ENCODE measurements at places on chromosomes 6 and 20.

DNA sequence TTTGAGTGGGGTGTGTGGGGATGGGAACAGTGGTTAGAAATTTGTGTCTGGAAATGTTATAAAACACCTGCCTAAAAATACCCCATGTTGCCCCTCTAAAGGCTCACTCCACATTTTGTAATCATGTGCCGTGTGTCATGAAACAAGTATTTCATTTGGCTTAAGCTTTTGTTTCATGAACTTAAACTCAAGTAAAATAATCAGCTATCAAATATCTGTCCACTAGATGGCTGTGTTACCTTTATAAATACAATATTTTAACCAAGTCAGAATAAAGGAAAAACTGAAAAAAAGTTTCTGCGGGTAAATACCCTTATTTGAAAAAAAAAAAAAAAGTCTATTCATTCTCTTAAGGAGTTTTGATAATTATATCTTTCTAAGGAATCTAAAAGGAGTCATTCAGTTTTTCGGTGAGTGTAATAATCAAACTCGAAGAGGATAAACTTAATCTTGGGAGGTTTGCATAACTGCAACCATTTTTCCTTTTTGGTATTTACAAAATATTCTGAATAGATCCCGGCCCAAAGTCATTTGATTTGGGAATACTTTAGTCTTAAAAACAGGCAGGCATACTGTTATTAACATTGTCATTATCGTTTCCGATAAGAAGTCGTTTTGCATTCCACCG, 29.9 kb upstream of the MTRF1L start:
- no peak for DNase-seq

DNA sequence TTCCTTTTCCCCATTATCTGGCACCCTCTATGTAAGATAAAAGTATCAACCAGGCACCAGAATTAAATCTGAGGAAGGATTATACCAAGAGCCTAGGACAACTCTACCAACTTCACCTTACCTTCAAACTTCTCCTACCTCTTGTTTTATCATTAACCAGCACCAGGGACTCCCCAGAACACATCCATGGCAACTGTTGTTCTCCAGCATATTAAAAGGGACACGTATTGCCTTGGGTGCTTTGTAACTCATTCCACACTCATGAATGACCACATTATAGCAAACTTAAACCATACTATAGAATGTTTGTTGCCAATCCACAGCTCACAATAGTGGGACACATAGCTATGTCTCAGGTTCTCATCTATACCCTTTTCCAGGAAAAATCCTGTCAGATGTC, 11.9 kb upstream of the FBXL4 start:
- no peak for DNase-seq

DNA sequence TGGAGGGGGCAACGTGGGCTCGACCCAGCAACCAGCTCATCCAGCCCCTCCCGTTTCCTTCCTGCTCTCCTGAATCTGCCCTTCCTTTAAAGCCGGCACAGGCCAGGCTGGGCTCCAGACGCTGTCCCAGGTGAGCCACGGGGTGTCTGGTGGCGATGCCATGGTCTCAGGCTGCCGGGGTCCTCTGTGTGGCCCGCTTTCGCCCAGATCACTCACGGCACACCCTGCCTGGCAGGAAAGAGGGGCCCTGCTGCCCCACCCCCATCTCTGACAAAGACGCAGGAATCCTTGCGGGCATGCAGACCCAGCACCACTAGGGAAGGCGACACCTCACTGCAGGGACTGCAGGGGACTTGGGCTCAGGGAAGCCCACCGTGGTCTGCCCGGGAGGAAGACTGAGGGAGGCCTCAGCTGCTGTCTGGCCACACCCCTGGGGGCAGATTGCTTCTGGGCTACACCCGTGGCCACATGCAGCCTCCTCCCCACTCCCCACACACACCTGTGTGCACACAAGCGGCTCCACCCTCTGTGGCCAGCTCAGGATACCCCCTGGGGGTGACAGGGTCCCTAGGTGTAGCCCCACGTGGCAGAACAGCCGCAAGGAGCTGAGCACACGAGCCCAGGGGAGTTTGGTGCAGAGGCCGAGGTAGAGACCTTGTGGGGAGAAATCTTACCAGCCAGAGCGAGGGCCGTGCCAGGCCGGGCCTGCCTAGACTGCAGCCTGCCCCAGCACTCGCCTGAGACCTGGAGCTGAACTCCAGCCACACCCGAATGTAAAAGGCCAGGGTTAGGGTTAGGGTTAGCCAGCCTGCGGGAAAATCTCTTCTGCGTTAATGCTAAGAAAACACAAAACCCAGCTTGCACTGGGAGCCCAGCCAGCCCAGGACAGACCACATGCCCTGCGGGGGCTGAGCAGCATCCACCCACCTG, 104.6 kb downstream of the DLL1 start:
- no peak for DNase-seq

DNA sequence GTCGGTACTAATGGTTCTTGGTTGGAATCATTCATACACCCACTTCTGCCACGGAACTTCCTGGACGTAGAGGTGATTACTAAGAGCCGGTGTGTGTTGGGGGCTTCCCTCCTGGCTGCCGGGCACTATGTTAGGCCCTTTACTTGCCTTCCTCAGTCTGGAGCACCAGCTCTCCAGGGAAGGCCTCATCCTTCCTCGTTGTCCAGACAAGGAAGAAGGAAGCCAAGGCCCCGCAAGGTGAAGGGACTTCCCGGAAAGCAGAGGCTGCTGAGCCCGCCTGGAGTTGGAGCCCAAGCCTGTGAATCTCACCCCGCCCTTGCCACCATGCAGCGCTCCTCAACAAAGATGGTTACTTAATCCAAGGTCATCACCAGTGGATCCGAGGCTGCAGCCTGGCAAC, 26.2 kb downstream of the AAR2 start:
- DNase-seq, result no peak

Data from cortex of kidney (tissue), 1 donor.